ENCODE measurements at places on chromosomes 1 and 21.

DNA sequence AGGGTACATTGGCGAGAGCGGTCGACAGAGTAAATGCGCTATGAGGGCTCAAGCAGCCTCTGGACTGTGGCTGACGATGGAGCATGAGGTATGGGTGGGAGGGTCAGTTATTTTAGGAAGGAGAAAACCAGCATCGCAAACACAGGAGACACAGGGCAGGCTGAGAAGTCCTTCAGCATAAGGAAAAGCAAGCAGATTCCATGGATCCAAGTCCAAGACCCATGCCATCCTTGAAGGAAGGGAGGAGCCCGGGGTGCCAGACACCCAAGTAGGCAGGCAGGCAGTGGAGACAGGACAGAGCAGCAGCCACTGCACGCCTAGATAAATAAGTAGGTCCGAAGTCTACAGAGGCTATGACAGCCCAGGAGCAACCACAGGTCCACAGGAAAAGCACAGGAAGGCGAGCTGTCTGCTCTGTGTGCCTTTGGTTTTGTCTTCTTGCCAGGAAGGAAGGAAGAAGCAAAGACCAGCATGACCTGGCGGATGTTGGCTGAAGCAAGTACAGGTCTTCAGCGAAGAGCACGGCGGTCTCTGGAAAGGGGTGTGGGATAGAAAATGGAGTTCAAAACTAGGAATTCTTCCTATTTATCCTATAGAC lies 76.4 kb upstream of the SLC45A1 start:
- no peak for DNase-seq

DNA sequence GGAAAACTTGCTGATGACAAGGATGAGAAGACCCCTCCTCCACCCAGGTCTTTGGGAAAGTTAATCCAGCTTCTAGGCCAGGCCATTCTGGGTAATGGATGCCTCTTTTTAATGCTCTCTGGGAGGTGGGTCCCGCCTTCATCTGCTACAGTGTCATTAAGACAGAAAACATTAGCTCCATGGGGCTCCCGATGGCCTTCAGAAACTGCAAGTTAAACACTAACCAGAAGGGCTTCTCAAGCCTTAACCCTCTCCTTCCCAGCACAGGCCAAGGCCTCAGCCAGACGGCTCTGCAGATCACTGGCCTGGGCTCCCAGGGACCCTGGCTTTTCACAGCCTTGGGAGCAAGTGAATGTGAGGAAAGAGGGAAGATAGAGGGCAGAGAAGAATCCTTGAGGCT lies 364.9 kb downstream of the MATN1 start:
- DNase-seq: no peak

GRCh38 chr1:176949033-176949662 lies 215.4 kb downstream of the ASTN1 start:
- DNase-seq: peak; percentile 61

DNA sequence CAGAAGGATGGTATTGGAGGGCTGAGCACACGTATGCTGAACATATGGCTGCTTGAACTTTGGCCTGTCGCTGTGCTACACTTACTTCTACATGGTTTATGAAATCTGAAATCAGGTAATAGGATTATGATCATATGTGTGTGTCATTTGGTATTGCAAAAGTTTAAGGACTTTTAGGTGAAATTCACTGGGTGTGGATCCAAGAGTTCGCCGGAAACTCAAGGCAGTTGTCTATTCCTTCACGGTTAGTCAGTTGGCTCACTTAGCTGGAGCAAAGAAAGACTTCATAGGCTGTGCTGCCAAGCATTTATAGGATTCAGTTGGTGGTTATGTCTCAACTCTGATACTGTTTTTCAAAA lies 927 bp downstream of the UAP1 start:
- no peak for DNase-seq

DNA sequence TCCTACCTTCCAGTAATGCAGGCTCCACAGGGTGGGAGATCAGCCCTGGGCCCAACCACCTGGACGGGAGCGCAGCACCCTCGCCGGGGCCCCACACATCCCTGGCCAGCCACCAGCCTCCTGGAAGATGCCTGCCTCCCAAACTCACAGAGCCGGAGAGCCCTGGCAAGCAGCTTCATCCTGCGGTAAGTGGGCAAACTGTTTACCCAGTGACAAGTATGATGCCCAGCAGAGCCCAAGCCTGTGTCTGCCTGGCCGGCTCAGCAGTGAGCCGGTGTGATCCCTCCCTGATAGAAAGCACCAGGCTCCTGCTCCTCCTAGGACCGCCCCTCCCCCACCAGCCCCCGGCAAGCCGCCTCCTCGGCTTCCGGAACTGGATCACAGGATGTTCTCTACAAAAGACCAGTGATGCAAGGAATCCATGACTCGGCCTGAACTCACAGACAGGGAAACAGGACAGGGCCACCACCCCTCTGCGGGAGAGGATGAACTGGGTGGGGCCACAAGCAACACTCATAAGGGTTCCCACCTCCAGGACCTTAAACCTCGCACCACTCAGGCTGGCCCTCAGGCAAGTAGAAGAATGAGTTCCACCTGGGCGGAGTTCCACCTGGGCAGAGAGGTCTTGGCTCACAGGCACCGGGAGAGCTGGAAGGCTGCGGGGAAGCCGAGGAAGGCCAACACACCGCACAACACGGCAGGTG lies 7.9 kb downstream of the ACOT7 start:
- peak; percentile 48 for DNase-seq

DNA sequence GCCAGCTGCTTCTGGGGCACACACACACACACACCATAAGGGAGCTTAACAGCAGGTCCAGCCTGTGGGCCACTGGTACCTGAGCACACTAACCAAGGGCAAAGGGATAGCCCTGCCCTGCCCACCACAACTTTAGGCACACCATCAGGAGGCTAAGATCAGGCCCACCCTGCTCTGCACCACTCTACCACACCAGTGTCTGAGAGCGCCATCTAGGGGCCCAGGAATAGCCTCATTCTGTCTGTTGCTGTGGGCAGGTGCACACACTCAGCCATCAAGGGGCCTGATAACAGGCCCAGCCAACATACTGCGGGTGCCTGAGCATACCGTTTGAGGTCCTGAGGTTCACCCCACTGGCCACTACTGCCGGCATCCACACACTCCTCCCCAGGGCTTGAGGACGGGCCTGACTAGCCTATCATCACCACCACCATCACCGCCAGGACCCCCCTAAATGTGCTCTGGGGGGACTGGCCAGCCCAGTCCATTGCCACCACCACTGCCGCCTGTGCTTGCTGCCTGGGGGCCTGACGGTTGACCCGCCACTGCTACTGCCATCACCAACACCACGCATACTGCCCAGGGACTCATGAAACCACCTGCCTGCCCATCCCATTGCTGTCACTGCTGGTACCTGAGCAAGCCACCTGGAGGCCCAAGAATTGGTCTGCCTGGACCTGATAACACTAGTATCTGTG lies 31.3 kb downstream of the NSL1 start:
- no peak for DNase-seq

DNA sequence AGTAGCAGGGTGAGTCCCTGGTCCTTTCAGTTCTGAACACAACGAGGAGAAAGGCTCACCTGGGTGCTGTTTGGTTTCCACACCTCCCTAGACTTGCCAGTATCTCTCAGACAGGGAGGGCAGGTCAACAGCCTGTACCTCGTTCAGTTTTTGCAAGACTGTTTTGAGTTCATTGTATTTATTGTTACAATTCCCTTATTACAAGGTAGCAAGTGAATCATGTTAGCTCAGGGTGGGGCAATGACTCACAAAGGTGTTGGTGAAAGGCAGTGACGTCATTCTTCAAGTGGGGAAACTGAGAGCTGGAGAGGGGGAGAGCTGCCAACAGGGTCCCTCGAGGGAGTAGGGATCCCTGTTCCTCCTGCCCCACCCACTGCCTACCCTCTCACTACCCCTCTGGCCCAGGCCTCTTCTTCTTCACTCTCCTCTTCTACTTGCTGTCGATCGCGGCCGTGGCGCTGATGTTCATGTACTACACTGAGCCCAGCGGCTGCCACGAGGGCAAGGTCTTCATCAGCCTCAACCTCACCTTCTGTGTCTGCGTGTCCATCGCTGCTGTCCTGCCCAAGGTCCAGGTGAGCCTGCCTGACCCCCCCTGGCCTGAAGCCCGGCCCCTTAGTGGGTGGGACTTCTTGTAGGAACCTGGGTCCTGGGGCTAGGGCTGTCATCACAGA lies 13.4 kb downstream of the SERINC2 start:
- DNase-seq: no peak

GRCh38 chr21:38487901-38488639 lies 10.2 kb downstream of the ERG start:
- no peak for DNase-seq

- DNase-seq: peak; percentile 48
Observed at GRCh38 chr1:57258557-57259325, 165.1 kb downstream of the DAB1 start.

- DNase-seq: no peak
Observed at GRCh38 chr1:93358293-93358692, 12.6 kb downstream of the DR1 start.

GRCh38 chr21:44576025-44576420 lies 2.5 kb downstream of the KRTAP10-4 start:
- DNase-seq: no peak

DNA sequence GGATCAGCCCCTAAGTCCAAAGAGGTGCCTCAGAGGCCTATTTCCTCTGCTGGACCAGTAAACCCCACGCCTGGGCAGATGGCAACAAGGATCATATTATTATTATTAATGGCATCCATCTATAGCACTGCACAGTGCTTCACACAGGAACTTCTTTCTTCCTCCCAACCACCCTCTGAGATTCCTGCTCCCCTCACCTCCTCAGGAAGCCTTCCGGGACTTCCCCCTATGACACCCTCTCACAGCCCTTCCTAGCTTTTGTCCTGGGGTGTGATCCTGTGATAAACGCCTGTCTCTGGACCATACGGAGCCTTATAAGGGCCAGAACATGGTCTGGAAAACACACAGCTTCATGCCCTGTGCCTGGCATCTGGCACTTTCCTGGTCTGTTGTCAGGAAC lies 3.2 kb downstream of the FBXO2 start:
- no peak for DNase-seq
